Motor neuron (in vitro differentiated cells): ENCODE measurements at places on chromosomes 5 and 9. TPM values are rescaled to one million over a fixed set of nuclear protein-coding genes. Genes with fewer than 3 reads are reported as not detected.

DNA sequence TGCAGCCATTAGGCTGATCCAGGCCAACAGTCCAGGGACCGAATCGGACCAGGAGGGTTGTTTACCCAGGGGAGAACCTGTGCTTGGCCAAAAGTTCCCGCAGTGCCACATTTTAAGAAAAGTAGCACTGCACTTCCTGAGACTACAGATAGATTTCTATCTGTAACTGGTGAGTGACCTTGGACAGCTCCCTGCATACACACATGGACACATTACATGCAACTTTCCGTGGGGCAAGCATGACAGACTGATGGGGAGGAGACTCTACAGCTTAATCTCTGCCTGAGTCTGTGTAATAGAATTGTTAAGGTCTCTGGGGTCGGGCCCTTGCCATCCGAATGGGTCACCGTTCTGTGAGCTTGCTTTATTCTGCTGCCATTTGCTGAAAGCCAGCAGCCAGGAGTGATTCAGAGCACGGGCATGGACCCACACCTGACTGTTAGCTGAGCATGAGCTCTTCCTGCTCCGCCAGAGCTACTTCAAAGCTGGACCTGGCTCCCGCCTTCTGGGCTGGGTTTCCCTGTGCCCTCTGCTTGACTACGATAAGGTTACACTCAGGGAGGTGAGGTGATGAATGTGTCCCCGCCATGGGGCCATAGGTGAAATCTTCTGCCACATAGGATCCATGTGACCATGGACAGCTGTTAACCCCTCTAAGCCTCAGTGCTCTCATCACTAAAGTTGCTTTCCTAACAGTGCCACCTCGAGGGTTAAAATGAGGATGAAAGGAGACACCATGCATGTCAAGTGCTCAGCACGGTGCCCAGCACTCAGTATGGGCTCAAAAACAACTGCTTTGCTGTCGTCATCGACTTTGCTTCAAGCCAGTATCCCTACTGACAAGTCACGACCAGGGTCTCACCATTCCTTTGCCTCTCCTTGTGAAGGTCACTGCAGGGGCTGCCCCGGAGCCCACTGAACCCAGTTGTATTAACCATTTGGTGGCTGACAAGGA lies 200.0 kb downstream of the MELK start:
- ATAC-seq: peak; percentile 43

- ATAC-seq: no peak
These were observed 262.7 kb downstream of the CHSY3 start for GRCh38 chr5:130166839-130167490.

DNA sequence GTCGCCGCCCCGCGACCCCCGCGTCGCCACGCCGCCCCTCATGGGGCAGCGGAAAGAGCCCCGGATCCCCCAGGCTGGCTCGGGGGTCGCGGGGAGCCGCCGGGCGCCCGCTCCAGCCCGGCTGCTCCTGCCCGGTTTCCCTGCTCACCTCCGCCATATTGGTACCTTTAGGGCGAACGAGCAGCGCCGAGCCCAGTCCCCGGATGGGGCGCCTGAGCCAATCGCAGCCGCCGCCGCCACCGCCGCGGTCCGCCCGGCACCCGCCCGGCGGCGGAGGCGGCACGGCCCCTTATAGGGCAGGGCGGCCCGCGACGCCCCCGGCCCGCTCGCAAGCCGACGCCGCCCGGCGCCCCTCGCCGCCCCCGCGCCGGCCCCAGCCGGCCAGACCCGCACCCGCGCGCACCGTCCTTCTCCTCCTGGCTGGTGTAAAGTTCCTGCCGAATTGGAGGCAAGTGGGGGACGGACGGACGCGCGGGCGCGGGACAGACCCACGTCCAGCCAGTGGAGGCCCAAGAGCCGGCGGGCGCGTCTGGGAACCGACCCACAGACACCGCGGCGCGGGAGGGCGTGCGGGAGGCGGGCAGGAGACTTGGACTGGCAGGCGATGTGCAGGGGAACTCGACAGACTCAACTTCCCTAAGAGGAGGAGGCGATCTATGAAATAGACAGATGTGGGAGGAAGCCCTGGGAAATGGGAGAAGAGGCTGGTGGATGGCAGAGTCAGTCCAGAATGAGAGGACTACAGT lies at the start of gene MIER3:
TSS of gene MIER3 (minus strand) at position 178 of the 746 bp plus-strand sequence. CDS start at position 157, 21 bp downstream.
- peak; percentile 93 for ATAC-seq

- no peak for ATAC-seq
These were observed 26.8 kb downstream of the IRF1 start for GRCh38 chr5:132463811-132464155.

DNA sequence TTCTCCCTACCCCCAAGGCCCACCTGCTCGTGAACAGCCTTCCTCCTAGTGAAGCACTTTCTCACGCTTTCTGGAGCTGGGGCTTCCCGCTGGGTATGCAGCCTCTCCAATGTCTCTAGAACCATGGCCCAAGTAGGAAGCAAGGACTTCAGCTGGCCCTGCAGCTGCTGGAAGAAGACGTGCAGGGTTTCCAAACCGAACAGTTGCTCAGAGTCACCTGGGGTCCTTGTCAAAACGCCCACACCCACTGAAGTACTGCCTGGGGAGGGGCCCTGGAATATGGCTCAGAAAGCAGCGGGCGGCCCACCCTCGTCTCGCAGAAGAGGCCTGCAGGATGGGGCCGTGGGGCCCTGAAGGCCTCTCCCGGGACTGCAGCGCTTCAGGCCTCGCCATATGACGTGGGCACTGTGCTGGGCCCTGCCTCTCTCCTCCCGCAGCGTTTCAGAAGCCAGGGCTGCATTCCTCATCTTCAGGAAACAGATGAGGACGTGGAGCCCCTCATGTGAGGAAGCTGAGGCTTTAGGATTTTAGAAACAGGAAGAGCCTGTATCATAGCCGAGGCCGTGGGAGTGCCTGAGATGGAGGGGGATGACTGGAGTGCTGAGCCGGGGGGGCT lies 116.0 kb upstream of the LMX1B start:
- ATAC-seq: no peak

GRCh38 chr5:179967489-179967888 lies 59.8 kb upstream of the TBC1D9B start:
- ATAC-seq: no peak

MEGF10 gene
- total RNA-seq: 8.5 TPM in 2 replicates

DNA sequence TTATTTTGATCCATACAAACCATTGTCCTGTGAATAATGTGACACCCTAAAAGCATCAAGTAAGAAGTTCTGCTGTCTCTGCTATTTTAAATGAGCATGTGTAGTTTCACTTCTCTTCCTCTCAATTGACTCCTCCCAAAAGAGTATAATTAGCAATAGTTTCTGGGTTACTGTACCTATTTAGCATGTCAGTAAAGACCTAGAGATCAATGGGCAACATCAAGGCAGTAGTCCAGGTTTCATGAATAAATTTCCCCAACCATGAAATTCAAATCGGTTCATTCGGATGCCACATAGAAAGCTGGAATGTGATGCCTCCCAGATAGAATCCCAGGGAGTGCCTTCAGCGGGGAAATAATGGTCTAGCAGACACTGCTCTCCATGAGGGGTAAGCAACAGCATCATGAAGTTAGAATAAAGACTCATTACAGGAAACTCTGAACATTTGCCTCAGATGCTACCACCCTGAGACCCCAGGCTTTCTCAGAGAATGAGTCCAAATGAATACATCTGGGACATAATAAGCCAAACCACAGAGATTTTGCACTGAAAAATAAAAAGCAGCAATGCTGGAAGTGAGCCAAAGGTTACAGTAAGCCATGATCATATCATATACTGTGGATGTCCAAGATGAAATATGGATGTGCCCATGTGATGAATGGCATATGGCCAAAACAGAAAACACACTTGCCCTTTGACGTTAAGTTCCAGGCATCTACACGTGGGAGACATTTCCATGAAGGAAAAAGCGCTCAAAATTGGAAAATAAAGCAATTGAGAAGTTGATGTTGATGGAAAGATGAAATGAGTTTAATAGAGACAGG lies 1107.0 kb upstream of the SEMA6A start:
- no peak for ATAC-seq

DNA sequence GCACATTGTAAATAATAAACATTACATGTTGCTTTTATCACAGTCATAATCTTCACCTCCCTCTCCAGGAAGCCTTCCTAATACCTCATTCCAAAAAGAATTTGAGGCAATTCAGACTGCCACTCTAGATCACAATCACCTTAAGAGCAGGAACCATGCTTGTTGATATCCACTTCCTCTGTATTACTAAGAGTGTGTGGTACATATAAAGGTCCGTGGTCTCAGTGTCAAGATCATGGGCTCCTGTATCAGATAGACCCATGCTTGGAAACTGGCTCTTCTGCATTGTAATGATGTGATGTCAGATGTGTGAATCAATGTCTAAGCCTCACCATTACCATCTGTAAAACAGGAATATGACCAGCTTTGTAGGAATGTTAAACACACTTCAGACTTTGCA lies 114.1 kb downstream of the SPOCK1 start:
- no peak for ATAC-seq

- peak; percentile 25 for ATAC-seq
These were observed 1.1 kb downstream of the MAST4 start for GRCh38 chr5:66597183-66597757.

- ATAC-seq: no peak
These were observed 380.7 kb downstream of the NFIB start for GRCh38 chr9:13933268-13933656.

- ATAC-seq: peak; percentile 43
These were observed 708.1 kb upstream of the RGMB start for GRCh38 chr5:98065261-98065909.

OLFML2A gene
- total RNA-seq: 0.10 and 0.23 TPM in 2 replicates

GRCh38 chr5:131877873-131878272 lies 67.6 kb downstream of the MEIKIN start:
- ATAC-seq: no peak

- no peak for ATAC-seq
These were observed 515.1 kb upstream of the TNC start for GRCh38 chr9:115633104-115633503.

DNA sequence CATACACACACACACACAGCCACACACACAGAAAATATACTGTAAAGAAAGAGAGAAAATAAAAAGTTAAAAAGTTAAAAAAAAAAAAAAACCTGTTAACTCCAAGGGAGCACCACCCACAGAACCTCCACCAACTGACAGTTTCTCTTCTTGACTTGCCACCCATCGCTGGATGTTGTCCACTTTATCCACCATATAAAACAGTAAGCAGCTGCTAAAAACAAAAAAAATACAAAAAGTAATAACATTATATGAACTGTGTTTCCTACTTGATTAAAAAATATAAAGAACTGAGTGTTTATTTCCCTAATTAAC lies 1.2 kb downstream of the PURA start:
- ATAC-seq: no peak

CNTNAP3 gene
- total RNA-seq: 28.9 and 34.4 TPM in 2 replicates

- ATAC-seq: no peak
These were observed 734.4 kb upstream of the ADAMTS16 start for GRCh38 chr5:4405614-4406219.

- ATAC-seq: no peak
These were observed 22.6 kb downstream of the PSMD5 start for GRCh38 chr9:120820095-120820494.

DNA sequence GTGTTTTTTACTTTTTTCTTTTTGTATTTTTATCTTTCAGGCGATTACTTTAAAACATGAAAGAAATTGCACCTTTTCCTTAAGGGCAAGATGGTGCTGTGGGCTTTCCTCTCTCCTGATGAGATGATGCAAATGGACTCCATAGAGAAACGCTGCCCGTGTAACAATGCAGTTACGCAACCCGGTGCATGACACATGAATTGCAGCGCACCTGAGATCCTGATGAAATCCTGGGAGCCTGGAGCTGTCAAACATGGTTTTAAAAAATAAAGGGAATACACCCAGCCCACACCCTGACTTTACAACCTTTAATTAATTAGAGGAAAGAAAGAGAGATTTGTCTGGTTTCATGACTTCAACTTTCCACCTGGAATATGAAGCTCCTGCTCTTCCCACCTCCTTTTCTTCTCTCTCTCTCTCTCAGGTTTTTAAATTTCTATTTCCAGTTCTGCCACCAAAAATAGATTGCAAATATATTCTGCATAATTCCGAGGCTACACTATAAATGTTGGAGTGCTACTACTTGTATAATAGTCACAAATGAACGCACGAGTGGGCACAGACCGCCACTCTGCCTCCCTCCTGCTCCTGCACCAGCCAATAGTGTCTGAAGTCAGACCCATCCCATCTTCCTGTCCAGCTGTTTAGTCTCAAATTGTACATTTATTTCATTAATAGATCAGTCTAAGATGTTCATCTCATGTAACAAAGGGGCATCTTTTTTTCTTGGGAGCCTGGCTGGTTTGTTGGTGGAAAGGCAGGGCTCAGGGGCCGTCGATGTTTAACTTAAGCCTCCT lies 179.1 kb downstream of the AUH start:
- ATAC-seq: no peak

DMRT3 gene
- total RNA-seq: 2.4 and 4.5 TPM in 2 replicates

DNA sequence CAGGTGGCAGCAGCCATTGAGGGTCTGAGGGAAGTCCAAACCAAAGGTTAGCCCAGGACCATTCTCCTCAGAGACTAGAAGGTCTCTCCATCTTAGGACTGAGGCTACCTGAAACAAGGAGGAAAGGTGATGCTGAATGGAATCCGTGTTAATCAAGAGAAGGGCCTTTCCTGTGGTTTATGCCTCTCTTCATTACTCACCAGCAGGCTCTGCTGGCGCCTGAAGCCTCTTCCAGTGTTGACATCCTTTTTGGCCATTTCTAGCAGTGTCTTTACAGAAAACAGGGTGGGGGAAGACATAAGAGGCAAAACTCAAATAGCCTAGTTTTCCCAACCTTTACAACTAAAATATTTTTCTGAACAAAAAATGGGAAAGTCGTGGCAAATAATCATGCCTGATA lies 98.0 kb downstream of the ENC1 start:
- ATAC-seq: no peak

SURF4 gene
- total RNA-seq: 109 and 125 TPM in 2 replicates

GRCh38 chr5:119397518-119398380 lies 41.9 kb downstream of the TNFAIP8 start:
- no peak for ATAC-seq

NUTM2F gene
- 0.50 and 0.82 TPM in 2 replicates for total RNA-seq

GRCh38 chr5:83360573-83360972 lies 111.0 kb upstream of the VCAN start:
- no peak for ATAC-seq

SPATA6L gene
- 1.2 and 2.7 TPM in 2 replicates for total RNA-seq

DNA sequence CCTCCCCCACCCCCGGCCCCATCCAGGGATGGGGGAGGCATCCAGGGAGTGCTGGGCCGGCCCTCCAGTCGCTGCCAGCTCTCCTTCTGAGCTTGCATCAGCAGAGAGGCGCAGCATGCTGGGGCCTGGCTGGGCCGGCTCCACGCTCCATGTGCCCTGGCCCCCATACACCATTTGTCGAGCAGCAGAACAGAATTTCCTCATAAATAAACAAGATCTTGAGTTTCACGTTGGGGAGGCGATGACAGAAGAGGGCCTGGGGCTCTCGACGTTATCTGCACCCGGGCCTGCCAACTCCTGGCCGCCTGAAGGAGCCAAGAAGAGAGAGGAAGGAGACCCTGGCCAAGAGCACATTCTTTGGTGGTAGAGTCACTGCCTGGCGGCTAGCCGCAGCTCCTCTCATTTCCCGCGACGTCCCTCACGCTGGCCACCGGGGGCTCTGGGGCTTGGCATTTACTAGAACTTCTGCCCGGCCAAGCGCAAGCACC lies 177.0 kb downstream of the FGF18 start:
- no peak for ATAC-seq

DENND1A gene
- 14.5 and 24.7 TPM in 2 replicates for total RNA-seq

GRCh38 chr5:179187681-179188575 lies 127.8 kb downstream of the ZNF354C start:
- peak; percentile 56 for ATAC-seq
